ENCODE measurements at places on chromosomes 7 and 10.

- no peak for DNase-seq
These were observed 191.4 kb downstream of the BMPER start for GRCh38 chr7:34096777-34097176.

DNA sequence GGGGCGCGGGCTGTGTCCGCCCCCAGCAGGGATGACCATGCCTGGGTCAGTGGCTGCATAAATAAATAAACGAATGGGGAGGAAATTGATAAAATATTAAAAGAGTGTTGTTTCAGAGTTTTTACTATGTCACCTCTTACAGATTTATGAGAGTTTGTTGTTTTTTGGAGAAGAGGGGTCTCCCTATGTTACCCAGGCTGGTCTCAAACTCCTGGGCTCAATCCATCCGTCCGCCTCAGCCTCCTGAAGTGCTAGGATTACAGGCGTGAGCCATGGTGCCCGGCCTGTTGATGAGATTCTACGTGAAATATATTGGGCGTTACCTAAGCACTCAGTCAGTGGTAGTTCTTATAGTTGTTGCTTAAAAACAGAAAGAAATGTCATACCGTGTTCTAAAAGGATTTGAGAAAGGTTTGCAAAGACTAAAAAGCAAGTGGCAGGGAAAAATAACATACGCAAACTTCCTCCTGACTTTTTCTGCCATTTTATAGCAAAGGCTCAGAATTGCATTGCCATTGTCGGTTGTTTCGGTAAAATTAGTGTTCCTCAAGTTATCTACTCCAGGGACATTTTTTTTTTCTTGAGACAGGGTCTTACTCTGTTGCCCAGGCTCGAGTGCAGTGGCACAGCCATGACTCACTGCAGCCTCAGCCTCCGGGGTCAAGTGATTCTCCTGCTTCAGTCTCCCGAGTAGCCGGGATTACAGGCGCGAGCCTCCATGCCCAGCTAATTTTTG is 39.5 kb upstream of the FOXK1 start:
- no peak for DNase-seq

GRCh38 chr7:159250471-159250870 is 105.8 kb upstream of the VIPR2 start:
- no peak for DNase-seq

DNA sequence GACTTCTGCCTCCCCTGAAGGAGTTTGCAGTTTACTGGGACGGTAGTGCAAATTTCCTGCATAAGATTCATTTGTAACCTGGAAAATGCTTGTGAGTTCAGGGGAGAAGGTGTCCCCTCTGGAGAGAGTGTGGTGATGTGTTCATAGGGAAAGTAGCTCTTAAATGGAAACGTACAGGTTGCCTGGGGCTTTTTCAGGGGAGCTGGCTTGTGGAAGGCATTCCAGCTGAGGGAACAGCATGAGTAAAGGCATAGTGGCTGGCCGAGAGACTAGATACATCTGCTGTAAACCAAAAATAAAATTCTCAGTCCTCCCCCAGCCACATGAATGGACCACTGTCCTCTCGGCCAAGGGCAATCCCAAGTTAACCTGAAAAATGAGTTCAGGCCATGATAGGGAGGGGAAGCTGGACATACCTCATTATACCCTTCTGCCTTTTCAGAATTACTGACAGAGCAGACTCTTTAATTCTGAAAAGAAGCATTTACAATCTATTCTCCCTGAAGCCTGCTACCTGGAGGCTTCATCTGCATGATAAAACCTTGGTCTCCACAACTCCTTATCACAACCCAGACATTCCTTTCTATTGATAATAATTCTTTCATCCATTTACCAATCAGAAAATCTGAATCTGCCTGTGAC is 123.7 kb downstream of the GALNT17 start:
- DNase-seq = no peak

- peak; percentile 11 for DNase-seq
These were observed 59.6 kb upstream of the UBE3C start for GRCh38 chr7:157079116-157079515.

DNA sequence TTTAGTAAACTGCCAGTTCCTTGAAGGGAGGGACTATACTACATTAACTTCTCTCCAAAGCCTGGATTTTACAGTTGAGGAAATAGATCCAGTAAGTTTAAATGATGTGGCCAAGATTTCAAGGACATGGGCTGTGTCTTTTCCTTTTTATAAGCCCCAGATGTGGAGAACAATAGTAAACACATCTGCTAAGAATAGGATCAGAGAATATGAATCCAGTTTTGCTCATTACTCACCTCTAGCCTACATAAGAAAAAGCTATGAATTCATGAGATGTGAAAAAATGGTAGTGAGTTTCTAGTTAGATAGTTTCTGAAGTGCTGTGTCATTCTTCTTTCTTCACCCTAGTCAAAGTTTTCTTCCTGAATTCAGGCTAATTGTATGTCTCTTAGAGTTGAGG is 38.6 kb downstream of the MAGI2 start:
- no peak for DNase-seq

DNA sequence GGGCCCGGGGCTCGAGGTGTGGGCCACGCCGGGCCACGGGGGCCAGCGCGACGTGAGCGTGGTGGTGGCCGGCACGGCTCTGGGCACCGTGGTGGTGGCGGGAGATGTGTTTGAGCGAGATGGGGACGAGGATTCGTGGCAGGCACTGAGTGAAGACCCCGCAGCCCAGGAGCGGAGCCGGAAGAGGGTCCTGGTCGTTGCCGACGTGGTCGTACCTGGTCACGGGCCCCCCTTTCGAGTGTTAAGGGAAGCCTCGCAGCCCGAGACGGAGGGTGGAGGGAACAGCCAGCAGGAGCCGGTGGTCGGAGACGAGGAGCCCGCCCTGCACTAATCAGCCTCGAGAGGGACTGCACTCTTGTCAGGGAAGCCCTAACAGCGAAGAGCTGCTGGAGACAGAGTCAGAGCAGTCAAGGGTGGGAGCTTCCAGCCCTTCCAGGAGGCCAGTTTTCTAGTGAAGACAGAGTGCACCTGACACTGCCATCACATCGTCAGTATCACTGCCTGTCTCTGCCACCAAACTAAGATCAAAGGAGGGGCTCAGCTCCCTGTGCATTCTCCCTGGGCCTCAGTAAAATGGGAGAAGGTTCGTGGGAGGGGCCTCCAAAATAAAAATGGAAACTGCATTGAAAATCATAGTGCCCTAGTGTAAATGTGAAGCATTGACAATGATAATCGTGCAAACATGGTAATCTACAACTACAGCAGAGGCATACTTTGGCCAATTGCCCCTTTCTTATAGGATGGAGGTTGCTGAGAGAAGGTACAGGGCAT is 1.3 kb downstream of the MBLAC1 start:
- DNase-seq = no peak

- peak; percentile 76 for DNase-seq
These were observed 16.5 kb upstream of the CHN2 start for GRCh38 chr7:29177963-29178600.

- DNase-seq = no peak
These were observed 595 bp upstream of the SFXN4 start for GRCh38 chr10:119166118-119166500.

GRCh38 chr7:101608772-101609713 is 20.1 kb downstream of the MYL10 start:
- no peak for DNase-seq

DNA sequence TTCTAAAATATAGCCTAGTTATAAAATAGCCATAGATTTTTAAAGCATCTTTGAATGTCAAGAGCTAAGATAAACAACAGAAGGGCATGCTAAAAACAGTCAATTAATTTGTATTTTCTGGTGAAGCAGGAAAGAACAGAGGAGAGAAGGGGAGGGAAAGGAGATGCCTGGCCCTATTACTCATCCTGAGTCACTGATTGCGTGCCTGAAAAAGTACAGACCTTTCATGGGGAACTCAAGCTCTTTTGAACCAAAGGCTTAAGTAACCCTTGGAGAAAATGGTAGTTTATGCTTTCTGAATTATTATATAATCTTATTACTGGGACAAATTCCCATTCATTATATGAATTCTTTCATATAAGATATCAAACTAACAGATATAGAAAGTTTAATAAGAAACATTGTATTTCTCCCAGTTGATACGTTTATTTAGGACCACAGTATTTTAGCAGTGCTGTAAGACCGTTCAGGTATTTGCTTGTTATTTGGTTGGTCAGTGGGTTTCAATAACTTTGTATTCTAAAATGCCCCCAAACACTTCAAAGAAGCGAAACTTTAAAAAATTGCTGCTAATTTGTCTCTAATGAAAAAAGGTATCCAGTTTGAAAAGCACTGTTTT is 151.3 kb downstream of the HGF start:
- DNase-seq = no peak

DNA sequence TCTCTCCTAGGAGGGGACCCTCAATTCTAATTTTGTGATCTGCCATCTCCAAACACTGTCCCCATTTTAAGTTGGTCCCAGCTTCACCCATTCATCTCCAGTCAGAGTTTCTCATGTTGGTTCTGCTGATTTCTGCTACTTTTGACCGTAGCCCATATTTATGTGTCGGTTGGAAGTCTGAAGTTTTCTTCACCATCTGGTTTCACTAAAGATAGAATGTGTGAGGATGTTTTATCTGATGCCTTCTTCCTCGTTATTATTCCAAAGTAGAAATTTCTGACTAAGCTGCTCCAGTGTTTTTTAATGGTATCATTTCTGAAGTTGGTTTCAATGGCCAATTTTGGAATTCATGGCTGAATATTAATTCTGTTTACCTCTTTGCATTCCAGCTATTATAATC is 21.3 kb upstream of the IFIT2 start:
- DNase-seq = no peak

- no peak for DNase-seq
These were observed 465.3 kb downstream of the PLXDC2 start for GRCh38 chr10:20281579-20281978.

DNA sequence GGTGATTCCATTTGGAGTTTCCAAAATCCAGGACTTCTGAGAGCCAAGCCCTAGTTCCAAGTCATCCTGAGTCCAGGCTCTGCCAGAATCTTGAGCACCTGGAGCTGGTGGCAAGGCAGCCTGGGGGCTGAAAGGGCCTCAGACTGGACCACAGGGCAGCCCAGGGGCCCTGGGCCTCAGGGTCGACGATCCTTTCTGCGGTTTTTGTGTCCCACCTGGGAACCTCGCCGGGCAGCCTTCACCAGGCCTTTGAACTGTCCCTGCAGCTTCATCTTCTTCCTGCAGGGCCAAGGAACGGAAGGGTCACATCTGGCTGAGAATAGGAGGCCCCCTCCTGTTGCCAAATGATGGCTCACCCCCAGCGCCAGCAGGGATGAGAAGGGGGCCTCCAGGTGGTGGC is 22.4 kb upstream of the FRAT2 start:
- DNase-seq = no peak

- no peak for DNase-seq
These were observed 615.0 kb downstream of the PHTF2 start for GRCh38 chr7:78413568-78413967.

- no peak for DNase-seq
These were observed 655 bp downstream of the SP8 start for GRCh38 chr7:20786049-20786412.

GRCh38 chr7:357531-358209 is 67.7 kb downstream of the FOXL3 start:
- DNase-seq = no peak

- DNase-seq = peak; percentile 52
These were observed 33.6 kb downstream of the CFAP46 start for GRCh38 chr10:132908621-132909295.

DNA sequence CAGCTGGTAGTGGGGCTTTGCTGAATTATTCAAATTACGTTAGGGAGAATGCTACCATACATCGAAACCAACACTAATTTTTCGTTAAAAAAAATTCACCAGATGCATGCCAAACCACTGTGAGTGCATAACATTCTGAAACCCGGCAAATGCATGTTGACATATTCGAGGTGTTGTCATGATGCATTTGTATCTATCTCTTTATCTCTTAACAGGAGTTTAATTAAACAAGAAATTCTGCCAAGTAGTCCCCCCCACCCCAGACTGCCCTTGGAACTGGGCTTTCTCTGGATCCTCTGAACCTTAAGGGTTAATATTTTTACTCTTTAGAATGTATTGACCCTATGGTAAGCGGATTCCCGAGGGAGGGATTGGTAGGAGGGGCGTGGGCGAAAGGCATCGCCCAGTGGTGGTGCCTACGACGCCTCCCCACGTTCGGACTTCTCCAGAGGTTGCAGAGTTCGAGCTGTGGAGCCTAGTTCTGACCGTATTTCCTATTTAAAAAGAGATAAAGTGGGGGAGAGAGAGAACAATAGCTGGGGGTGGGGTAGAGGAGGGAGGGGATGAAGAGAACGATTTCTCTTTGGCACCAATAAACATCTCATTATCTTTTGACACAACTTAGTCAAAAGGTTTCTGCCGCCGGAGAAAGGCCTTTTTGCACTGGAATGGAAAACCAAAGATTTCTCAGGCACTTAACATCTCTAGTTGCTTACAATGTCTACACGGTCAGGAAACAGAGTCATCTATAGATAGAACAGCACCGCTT is 7.2 kb downstream of the DLX6 start:
- no peak for DNase-seq

DNA sequence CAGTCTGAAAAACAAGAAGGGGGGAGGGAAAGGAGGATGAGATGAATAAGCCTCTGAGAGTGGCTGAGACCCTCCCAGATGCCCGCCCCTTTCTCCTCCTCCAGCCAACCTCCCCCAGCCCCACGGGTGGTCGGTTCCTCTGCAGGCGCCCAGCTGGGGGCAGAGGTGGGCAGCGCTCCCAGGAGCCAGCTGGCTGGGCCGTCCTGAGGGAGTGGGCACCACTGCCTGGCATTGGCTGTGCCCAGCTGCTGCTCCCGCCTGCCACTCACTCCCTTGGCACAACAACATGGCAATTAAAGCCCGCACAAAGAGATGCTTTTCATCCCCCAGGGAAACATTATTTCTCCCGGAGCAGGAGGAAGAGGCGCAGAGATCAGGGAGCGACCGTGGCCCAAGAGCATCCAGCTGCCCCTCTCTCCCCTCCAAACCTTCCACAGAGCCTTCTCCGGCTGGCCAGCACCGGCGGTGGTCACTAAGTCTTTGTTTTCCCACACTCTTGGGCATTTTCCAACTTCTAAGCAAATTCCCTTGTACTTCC is 107.2 kb downstream of the SPDYE5 start:
- DNase-seq = peak; percentile 71

DNA sequence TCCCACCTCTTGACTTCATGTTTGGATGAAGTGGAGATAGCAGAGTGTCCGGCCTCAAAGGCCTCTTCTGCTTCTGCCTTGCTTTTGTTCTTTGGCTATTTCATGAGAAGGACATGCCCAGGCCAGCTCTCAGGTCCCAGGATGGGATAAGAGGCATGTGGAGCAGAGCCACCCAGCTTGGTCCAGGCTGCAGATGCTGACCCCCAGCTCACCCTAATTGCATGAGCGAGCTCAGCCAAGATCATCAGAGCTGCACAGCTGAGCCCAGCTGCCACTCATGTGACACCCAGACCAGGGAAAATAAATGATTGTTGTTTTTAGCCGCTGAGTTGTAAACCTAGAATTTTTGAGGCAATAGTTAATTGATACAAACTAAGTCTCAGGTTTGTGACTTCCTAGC is 230.0 kb downstream of the PHF14 start:
- DNase-seq = no peak

GRCh38 chr10:30056767-30057355 is 2.5 kb downstream of the JCAD start:
- DNase-seq = no peak

GRCh38 chr10:122234416-122234815 is 36.7 kb upstream of the BTBD16 start:
- DNase-seq = no peak

All from sigmoid colon (tissue), 7 donors.